Mucosa of gallbladder (tissue), 1 donor: ENCODE measurements at places on chromosomes 3 and 15.
A peak's percentile ranks its signal among the peaks of the same experiment; 100 is the strongest.

GRCh38 chr3:155093261-155093660, 13.1 kb downstream of the MME start:
- no peak for DNase-seq

DNA sequence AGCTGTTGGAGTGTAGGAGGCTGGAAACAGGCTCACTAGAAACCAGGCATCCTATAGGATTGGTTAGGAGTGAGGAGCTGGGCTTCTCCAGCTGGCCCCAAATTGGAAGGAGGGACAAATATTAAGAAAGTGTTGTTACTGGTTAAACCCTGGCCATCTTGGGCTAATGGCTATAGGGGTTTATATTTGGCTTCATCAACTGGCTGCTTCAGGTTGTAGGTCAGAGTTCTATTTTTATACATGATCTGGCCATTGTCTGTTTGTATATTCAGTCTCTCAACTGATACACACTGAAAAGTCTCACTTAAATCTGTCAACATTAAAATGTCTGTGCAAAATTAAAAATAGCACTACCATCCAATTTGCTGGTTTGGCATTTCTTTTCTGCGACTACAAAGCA, 70.2 kb upstream of the ARRDC4 start:
- no peak for DNase-seq

- no peak for DNase-seq
These were observed 9.9 kb upstream of the SH3BP5 start for GRCh38 chr3:15342246-15342645.

DNA sequence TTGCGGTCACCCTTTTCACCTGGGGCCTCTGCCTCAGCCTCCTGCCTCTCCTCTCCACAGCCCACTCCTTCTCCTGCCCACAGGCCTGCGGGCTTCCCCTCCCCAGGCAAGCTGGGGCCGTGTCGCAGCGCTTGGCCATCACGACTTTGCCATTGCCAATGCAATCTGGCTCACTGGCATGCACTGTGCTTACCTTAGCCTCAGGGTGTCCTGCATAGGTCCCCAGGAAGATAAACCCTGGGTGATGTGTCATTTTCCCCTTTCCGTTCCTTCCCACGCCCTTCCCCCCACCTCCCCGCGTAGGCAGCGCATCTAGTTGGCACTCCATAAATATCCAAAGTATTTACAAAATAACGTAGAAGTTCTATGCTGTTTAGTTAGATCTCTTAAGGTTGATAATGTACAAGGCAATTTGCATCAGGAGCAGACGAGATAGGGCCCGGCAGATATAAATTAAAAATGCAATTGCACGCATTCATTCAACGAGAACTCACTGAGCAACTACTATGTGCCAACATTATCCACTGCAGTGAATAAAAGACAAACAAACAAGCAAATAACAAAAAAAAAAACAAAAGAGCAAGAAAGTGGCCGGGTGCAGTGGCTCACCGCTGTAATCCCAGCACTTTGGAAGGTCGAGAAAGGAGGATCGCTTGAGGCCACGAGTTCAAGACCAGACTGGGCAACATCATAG, 973 bp upstream of the COPG1 start:
- no peak for DNase-seq

- no peak for DNase-seq
These were observed 22.2 kb downstream of the POC1A start for GRCh38 chr3:52132041-52132440.

DNA sequence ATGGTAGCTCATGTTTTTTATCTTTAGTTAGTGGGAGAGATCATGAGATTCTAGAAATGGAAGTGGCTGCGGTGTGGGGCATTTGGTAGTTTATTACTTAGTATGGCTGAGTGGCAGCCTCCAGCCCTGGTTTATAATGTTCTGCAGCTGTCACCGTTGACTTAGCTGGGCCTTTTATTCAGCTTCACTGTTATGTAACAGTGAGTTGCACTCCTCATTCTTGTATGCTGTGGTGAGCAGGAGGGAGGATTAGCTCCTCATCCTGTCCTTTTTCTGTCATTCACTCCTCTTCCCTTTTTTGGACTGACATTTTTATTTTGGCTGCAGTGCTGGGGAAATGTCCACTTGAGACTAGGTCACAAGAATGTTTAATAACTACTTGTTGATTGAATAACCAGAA, 29.5 kb downstream of the RAD54L2 start:
- DNase-seq, result no peak

DNA sequence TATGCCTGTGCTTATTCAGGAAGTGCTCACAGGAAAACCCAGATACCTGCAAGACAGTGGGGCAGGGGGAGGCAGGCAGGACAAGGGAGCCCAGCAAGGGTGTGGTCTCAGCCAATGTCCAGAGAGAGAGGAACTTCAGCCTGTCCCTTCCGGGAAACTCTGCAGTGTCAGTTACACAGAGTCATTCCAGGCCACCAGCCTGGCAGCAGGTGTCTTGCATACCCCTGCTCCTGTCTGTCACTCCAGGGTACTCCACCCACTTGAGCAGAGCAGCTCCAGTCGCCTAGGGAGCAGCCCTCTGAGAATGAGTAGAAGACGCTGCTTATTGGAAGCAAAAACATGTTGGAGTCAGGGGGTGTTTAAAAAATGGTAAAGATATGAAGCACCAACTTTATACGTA, 431.2 kb upstream of the RGMA start:
- no peak for DNase-seq

GRCh38 chr3:38949994-38950393, 101.8 kb downstream of the SCN11A start:
- DNase-seq, result no peak

GRCh38 chr3:178434206-178434805, 101.9 kb upstream of the KCNMB2 start:
- DNase-seq, result no peak

DNA sequence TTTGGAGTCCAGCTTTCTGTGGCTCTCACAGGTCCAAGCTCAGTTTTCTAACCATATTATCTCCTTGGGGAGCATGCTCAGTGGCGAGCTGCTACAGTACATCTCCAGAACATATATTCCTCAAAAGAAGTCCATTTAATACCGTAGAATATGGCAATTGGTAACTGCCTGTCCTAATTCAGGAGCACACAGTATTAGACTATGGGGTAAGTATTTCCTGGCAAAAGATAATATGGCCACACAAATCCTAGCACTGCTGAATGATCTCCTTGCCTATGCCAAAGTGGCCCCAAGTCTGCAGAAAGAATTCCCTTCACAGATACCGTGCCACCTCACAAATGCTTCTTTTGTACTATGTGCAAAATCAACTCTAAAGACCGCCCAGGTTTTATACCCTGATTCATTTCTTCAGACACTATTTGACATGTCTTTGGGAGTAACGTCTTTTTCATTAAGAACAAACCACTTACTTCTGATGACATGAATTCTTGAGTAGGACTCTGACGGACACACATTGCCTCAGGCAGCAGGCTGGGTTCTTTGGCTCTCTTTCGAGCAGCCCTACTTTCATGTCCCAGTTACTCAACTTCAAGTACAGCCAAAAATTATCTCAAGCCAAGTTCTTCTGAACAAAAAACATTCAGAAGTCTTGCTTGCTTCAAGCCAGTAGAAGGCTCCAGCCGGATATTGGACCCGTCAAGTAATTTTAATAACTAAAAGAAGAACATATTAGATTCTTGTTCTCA, 368.3 kb upstream of the DCBLD2 start:
- DNase-seq, result no peak

GRCh38 chr3:32882603-32883025, 64.8 kb downstream of the TRIM71 start:
- no peak for DNase-seq

- DNase-seq, result no peak
These were observed 43.0 kb upstream of the GLCE start for GRCh38 chr15:69117431-69117871.

DNA sequence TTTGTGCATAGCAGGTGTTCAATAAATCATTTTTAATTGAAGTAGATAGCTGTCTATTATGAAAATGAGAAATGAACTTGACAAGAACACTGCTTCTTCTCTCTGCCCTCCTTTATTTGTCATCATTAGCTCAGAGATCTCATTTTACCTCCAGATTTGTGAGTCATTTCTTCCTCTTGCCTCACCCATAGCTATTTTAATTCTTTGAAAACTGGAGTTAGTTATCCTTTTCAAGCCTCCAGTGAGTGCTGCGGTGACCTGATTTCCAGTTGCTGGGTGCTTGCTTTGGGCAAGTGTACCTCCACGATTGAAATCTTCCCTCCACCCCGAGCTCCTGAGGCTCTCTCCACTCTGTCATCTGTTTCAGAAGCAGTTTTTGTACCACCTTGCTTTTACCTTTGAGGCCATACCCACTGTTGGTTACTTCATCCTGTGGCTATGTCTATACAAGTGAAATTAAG, 114.6 kb downstream of the NFKBIZ start:
- no peak for DNase-seq

DNA sequence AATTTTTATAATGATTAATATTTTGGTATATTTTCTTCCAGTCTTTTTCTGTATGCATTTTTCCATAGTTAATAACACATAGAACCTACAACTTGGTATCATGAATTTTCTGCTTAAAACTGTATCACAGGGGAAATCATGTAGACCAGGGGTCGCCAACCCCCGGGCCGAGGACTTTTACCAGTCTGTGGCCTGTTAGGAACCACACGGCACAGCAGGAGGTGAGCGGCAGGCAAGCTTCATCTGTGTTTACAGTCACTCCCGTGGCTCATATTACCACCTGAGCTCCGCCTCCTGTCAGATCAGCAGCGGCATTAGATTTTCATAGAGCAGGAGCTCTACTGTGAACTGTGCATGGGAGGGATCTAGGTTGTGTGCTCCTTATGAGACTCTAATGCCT, 54.7 kb downstream of the RPL22L1 start:
- peak; percentile 16 for DNase-seq

- no peak for DNase-seq
These were observed 30.2 kb upstream of the BSN start for GRCh38 chr3:49523756-49524747.

GRCh38 chr3:51375136-51375535, 10.0 kb upstream of the MANF start:
- no peak for DNase-seq

- DNase-seq, result no peak
These were observed 1546.5 kb downstream of the OTOL1 start for GRCh38 chr3:163043074-163043473.

- no peak for DNase-seq
These were observed 40.5 kb upstream of the SH3BP5 start for GRCh38 chr3:15372918-15373317.

DNA sequence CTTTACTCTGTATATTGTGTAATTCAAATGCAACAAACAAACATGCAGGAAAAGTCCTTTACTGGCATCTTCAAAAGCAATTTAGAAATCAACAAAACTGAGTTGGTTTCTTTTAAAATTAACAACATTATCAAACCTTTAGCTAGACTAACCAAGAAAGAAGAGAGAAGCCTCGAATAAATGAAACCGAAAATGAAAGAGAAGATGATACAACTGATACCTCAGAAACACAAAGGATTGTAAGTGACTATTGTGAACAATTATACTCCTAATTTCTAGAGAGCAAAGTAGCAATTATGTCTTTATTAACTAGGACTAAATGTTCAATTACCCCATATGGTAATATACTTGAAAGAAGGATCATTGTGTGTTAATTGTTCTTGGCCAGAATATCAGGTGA, 49.2 kb upstream of the P3H2 start:
- DNase-seq, result no peak

GRCh38 chr3:185813205-185813604, 11.6 kb downstream of the IGF2BP2 start:
- no peak for DNase-seq

GRCh38 chr15:90664650-90665287, 52.4 kb upstream of the BLM start:
- no peak for DNase-seq

- DNase-seq, result no peak
These were observed 92.3 kb upstream of the LRIG1 start for GRCh38 chr3:66592927-66593625.

DNA sequence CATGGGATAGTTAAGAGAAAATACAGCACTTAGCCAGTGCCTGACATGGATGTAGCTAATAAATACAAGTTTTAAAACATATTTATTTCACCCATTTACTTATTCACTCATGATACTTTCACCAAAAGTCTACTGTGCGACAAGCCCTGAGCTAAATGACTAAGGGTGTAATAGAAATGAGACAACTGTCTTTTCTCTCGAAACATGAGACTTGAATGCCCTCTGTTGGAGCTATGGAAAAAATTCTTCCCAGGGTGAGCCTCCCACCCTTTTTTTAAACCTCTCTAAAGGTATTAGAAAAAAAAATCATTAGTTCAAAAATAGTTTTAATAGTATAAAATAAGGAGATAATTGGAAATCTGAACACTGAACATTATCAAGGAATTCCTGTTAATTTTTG, 24.3 kb upstream of the RPL14 start:
- no peak for DNase-seq

DNA sequence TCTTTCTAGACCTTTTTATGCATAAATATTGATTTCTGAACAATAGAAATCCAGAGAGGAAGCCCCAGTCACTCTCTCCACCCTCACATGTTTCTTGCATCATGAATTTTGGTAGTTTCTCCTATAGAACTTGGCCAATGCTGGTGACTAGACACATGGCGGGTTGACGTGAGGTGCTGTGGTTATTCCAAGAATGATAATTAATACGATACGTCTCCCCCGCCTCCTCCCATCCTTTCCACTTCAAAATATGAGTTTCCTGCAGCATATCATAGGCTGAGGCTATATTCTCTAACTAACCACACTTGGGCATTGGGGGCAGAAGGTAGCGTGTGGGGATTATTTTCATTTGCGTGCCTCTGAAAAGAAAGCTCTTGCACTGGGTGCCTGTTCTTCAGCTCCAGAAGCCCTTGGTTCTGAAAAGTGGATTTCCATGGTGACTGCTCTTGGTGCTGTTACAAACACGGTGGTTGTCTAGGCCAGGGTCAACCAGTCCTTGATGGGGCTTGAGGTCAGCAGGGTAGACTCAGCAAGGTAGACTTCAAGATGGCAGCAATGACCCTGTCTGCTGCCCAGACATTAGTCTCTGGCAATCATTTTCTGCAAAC, 5.3 kb downstream of the TNFSF10 start:
- DNase-seq, result no peak

- DNase-seq, result no peak
These were observed 561.7 kb upstream of the SGO1 start for GRCh38 chr3:20747741-20748140.

- DNase-seq, result no peak
These were observed 1.7 kb downstream of the P2RY14 start for GRCh38 chr3:151276687-151277042.

DNA sequence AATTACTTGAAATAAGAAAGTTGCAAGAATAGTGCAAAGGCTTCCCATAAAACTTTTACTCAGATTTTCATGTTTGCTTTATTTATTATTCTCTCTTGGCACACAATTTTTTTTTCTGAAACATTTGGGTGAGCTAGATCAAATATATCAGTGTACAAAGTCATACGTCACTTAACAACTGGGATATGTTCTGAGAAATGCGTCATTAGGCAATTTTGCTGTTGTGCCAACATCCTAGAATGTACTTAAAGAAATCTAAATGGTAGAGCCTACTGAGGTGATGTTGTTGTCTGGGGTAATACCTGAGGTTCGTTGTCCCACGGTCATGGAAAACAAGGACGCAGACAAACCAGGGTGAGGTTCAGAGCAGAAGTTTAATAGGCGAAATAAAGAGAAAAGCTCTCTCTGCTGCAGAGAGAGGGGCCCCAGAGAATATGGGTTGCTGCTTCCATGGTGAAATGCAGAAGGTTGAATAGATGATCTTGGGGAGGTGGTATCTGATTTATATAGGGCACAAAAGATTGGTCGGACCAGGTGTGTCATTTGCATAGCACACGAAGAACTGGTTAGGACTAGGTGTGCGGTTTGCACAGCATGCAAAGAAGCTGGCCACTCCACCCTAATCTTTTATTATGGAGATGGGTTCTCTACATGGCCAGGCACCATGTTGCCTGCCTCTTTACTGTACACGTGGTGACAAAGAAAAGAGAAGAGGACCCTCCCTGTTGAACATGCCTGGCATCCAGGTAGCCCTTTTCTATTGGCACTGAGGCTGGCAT, 8.8 kb upstream of the GRAMD1C start:
- no peak for DNase-seq
